Suppressor macrophage (primary cell): ENCODE measurements at places on chromosomes 1 and 21.

GRCh38 chr1:22639286-22639685 is 2.9 kb downstream of the C1QA start:
- DNase-seq: peak; percentile 26

- DNase-seq: no peak
Observed at GRCh38 chr1:205144751-205145150, 23.0 kb upstream of the RBBP5 start.

DNA sequence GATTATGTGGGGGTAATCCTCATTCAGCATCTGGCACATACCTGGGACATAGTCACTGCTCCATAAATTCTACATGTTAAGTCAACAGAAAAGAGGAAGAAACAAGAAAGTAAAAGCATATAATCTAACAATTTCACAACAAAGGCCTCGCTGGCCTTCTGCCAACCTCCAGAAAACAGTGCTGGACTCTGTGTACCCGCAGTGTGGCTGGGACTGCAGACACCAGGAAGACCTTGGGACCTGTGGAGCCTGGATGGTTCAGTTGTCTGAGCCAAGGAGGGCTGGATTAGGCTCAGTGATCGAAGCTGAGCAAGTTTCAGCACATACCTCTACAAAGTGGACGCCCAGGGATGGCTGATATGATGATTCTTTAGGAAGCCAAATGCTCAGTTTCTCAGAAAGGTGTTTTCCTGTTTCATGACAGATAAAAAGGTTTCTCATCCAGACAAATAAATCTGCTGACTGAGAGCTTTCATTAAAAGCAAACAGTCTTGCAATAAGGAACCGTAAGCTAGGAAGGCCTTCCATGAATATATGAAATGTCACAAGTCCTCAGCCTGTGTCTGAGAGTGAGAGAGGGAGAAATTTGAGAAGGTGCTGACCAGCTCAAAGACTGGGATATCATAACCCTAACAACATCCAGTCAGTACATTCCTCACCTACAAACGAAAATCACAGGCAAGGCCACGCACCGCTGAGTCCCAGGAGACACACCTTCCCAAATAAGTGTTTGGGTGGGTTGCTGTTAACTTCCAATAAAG is 48.4 kb downstream of the CAPZB start:
- DNase-seq: peak; percentile 94

DNA sequence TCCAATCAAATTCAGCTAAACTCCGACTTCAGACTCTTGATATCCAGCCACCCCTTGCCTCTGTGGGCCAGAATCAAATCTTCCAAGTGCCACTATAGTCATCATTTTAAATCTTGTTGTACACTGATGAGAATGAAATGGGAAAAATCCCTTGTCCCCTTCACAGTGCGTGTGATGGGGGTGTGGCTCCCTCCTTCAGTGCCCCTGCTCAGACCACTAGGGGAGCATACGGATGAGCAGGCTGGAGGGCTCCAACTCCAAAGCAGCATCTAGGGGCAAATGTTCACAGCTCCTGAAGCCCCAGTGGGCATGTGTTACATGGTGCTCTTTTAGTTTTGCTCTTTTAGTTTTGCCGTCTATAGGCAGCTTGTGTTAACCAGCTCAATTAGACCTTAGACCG is 35.4 kb upstream of the HSD3B1 start:
- DNase-seq: no peak

DNA sequence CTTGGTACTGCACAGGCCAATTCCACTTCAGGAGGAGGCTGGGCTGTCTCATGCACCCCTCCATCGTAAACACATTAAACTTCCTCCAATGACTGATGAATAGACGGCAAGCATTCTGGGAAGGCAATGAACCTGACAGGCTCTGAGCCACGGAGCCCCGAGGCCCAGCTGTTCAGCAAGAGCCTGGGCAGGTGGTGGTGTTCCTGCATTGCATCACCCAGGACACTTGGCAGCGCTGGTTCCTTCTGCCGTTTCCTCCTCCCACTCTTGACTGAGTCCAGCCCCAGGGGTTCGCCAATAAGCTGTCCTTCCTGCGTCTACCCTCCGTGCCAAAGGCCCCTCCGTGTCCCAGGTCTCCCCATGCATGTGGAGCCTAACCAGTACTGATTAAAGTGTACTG is 109.8 kb downstream of the JAK1 start:
- DNase-seq: peak; percentile 38
